ENCODE measurements at places on chromosomes 13 and 19.
A peak's percentile ranks its signal among the peaks of the same experiment; 100 is the strongest.

DNA sequence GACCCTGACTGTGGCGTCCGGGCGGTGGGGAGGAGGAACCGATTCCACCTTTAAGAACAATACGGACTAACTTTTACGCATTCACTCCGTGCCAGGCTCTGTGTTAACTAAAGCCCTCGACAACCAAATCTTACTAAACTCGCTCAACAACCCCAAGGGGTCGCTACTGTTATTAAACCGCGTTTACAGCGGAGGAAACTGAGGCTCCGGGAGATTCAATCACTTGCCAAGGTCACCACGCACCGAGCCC, 1.2 kb downstream of the SAMD1 start:
- no peak for DNase-seq

GRCh38 chr13:29619995-29620394, 24.5 kb upstream of the SLC7A1 start:
- no peak for DNase-seq

GRCh38 chr19:56566904-56567273, 379 bp upstream of the ZNF470 start:
- no peak for DNase-seq

DNA sequence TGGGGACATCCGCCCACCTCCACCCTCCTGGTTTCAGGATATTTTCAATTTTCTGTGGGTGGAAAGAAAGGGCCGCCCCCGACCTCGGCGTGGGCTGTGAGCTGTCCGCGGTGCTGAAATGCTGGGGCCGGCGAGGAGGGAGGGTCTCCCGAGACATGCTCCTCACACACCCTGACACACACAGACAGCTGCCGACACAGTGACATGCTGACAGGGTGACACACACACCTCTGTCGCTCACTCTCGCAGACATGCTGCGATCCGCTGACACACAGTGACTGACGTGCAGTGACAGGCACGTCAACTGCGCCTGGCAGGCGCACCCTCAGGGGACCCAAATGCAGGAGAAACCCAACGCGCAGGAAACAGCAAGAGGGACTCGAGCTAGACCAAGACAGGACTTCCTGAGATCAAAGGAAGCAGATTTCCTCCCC, 25.1 kb upstream of the MEIS3 start:
- peak; percentile 33 for DNase-seq

DNA sequence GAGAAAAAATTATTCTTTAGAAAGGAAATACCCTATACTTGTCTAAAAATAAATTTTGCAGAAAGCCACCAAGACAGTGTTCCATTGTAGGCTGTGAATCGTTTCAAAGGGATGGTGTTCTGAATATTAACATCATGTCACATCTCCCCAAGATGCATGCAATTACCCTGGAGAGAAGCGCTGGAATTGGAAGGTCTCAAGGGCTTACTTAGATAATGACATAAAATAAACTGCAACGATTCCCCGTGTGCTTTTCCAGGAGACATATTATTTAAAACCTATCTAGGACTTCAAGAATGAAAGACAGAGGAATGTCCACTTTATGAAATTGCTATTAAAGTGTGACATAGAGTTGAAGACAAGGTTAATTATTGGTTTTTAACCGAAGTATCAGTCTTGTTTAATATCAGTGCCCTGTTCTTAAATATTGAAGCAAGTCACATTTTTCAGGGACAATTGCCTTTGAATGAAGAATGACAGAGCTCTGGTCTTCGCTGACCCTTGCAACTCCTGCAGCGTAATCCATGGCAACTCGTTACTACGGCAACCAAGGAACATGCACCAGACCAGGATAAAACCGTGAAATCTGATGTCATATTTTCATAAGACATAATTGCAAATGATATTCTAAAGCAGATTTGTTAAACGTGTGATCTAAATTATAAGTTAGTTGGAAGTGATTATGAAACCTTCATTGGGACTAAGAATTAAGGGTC, 91.7 kb downstream of the EFNB2 start:
- no peak for DNase-seq

DNA sequence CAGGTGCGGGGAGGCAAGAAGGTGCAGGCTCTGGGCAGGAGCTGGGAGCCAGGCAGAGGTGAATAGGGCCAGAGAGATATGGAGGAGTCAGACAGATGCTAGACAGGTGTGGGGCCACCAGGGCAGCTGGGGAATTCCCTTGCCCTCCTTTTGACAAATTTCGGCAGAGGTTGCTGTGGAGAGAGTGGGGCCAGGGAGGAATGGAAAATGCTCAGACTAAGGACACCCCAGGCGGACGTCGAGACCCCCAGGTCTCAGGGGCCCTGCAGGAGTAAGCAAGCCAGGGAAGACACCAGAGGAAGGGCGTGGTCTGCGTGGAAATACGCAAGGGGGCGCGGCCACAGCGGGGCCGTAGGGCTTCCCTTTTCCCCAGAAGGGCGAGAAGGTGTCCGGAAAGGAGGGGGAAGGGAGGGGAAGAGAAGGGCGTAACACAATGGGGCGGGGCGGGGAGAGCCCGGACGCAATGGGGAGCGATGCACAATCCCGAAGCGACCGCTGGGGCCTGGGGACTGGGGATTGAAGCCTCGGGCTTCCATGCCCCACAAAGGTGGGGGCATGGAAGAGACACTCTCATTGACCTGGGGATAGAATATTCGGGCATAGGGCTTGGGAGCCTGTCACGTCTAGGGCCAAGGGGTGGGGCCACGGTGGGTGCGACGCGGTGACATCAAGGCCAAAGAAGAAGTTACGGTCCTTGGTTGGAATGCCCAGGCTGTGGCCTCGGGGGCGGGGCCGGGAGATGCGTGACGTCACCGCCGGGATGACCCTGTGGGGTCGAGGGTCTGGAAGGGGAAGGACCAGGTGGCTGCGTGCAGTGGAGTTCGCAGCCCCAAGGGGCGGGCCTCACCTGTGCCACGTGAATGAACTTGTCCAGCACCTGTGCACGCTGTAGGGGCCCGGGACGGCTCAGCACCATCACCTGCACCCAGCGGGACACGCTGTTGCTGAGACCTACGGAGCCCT, 8.2 kb downstream of the RASGRP4 start:
- DNase-seq, result peak; percentile 13

- DNase-seq, result no peak
Observed at GRCh38 chr19:1081301-1082164, 13.6 kb downstream of the POLR2E start.

- no peak for DNase-seq
Observed at GRCh38 chr13:32195713-32196112, 119.5 kb downstream of the ZAR1L start.

- no peak for DNase-seq
Observed at GRCh38 chr19:5081443-5082161, 112.7 kb downstream of the KDM4B start.

DNA sequence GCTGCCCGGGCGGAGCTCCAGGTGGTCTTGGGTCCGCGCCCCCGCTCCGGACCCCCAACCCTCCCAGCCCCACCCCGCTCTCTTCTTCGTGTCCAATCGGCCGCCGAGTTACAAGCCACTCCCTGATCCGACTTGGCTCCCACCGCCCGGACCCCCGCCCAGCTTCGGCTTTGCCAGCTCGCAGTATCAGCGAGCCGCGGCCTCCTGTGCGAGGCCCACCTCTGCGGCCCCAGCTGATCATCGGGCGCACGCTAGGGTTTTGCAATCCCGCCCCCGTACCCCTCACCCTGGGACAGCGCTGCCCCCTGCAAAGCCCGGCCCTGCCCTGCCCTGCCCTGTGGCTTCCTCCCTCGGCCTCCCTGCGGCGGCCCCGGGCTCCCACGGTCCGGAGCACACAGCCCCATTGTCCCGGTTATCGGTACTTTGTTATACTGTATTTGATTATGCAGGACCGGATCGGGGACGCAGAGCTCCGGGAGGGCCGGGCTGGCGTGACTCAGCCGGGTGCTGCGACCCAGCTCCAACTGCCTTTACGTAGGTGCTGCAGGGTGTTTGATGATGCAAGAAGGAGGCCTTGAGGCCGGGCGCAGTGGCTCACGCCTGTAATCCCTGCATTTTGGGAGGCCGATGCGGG, 598 bp upstream of the LPAR2 start:
- peak; percentile 40 for DNase-seq

DNA sequence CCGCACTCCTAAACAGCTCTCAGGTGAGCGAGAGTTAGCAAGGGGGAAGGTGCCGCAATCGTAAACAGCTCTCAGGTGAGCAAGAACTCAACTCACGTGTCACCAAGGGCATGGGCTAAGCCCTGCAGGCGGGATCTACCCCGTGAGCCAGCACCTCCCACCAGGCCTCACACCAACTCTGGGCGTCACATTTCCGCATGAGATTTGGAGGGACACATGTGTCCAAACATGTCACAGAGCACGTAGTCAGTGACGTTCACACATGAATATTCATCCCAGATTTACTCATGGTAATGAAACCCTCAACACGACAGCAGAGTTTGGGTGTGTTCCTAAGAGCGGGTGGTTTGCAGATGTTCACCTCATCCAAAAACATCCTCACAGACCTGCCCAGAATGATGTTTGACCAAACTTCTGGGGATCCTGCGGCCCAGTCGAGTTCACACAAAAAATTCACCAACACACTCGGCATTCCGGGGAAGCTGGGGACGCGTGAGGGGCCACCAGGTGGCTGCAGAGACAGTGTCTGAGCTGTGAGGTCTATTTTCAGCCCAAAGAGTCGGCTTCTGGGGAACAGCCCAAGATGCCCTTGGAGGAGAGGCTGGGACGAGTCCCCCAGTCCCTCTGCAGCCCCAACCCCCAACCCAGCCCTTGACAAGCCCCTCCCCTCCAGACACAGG, 19.6 kb downstream of the C2CD4C start:
- no peak for DNase-seq

GRCh38 chr19:58492265-58492664, 16.1 kb downstream of the ZNF446 start:
- DNase-seq, result no peak

DNA sequence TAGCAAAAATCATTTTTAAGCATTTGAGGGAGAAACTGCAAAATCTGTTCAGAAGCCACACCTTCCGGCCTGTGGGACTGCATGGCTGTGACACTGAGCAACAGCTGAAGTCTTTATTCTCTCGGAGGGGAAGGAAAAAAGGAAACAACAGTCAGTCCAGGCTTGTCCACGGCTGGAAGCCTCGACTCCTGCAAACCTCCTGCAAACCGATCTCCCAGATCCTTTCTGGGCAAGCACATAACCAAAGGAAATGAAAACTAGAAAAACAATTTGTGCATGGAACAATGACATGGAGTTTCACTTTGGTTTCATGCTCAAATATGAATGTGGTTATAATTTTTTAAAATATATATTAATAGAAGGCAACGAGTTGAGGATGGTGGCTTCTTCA, 1.0 kb downstream of the COL4A1 start:
- DNase-seq, result no peak

DNA sequence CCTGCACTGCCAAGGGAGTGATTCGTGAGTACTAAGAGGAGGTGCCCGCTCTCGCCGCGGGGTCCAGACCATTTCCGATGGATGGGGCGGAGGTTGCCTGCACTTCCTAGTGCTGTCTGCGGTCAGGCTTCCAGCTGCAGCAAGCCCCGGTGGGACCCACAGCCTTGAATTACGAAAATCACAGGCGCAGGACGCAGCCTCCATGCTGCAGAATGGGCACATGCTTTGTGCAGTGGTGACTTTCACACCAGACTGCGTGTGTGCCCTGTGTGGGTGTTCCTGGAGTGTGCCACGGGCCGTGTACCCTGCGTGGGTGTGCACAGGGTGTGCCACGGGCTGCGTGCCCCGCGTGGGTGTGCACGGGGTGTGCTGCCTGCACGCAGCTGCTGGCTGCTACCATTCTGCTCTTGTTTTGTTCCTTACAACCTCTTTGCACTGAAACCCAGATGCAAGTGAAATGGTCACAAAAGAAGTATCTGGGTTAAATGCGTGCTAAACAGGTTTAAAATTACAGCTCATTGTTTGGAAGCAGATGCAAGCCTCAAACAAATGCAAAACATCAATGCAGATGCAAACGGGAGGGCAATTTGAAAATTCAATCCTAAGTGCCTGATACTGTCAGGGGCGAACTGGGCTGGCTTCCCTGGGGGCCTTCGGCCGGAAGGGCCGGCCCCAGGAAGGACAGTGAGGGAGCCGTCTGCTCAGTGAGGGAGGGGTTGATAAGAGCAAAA, 221.2 kb upstream of the SOX1 start:
- no peak for DNase-seq

DNA sequence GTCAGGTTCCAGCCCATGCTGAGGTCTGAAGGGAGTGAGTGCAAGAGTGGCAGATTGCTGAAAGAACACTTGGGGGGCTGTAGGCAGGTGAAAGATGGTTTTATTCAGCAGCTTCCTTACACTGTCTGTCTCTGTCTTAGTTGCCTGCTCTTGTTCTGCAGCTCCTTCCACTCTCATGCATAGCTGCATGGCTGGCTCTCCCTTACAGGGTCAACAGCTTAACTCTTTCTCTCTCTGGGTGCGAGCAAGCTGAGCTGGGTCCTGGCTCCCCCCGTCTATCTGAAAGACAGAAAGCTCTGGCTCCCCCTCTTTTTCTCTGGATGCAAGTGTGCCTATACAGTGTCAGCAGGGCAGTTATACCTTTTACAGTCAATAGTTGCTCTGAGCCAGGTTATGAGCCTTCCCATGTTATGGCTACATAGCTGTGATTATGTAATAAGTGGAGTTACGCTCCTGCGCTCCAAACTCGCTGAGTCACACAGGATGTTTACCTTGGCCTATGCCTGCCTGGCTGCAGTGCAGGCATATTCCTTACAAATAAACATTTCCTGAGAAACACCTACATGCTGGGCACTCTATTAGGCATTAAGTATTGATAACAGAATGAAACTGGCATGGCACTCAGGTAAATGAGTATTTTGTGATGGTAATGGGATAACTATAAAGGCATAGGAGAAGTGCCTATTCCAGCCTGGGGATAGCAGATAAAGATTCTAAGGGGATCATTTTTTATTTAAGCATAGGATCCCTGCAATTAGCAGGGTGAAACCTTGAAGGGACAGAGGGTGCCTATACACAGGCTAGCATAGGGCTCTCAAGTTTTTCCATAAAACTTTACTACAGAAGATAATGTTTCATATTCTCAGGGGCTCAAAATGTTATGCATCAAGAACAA, 826.9 kb upstream of the PCDH9 start:
- DNase-seq, result no peak

- DNase-seq, result no peak
Observed at GRCh38 chr13:101858860-101859259, 406.4 kb downstream of the ITGBL1 start.

DNA sequence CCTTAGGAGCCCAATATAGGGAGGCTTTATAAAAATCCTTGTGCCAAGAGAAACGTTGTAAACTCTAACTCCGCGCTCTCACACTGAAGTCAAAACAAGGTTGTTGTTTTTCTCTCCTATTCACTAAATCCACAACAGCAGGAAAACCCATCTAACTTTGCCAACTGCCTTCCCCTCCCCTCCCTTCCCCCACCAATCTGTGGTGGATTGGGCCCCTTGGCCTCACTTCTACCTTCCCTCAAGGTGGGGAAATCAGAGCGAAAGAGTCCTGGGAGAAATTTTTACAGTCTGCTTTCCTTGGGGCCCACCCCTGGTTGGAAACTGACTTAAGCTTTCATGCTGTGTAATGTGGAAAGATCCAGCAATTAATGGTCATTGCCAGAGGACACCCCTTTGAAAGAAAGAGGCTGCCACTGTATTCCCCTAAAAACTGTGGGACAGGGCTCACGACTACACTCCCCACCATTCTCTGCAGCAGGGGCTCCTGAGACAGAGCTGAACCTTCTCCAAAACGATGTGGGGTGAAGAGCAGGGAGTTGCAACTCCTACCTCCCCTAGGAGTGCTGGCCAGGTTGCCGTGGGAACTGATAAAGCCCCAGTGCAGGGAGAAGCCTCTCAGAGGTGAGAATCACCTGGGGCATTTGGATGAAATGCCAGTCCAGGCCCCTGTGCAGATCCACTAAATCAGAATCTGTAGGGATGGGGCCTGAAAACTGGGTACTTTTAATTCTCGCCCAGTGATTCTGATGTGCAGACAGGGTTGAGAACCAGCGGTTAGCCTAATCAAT, 1.1 kb downstream of the DHRS12 start:
- DNase-seq, result no peak
